Lower leg skin (tissue), 4 donors: ENCODE measurements at places on chromosomes 12 and 14. TPM values are rescaled to one million over a fixed set of nuclear protein-coding genes. Genes with fewer than 3 reads are reported as not detected.

The TEP1 gene
- 26.4 TPM for total RNA-seq

The LALBA gene
- not detected for total RNA-seq

The E2F7 gene
- 0.71 TPM for total RNA-seq

The ACOT6 gene
- total RNA-seq = 0.45 TPM

The ZNF385A gene
- total RNA-seq = 178 TPM

The FBXO21 gene
- 133 TPM for total RNA-seq

The MANSC4 gene
- total RNA-seq = not detected

The ZNF641 gene
- total RNA-seq = 7.8 TPM

The OTUB2 gene
- 22.8 TPM for total RNA-seq

The EIF2B1 gene
- 159 TPM for total RNA-seq

The C12orf76 gene
- total RNA-seq = 10.0 TPM

The PLBD1 gene
- total RNA-seq = 26.5 TPM

The APOF gene
- not detected for total RNA-seq

The COCH gene
- 3.8 TPM for total RNA-seq

The TBX5 gene
- 0.65 TPM for total RNA-seq

The MIP gene
- not detected for total RNA-seq

The PLEKHD1 gene
- total RNA-seq = 2.4 TPM

The DACT1 gene
- total RNA-seq = 11.0 TPM

The SIX1 gene
- 1.0 TPM for total RNA-seq

The GNB3 gene
- 0.52 TPM for total RNA-seq

The PZP gene
- not detected for total RNA-seq

The ZCRB1 gene
- total RNA-seq = 28.9 TPM

The MARCHF9 gene
- total RNA-seq = 11.2 TPM

The CLEC9A gene
- not detected for total RNA-seq

The DICER1 gene
- 47.1 TPM for total RNA-seq

The HOTAIR gene
- total RNA-seq = 13.9 TPM

The CNTN1 gene
- total RNA-seq = 27.1 TPM
